ENCODE measurements at places on chromosomes 1 and 21.

- peak; percentile 87 for DNase-seq
These were observed 44.0 kb downstream of the YARS1 start for GRCh38 chr1:32773018-32773763.

DNA sequence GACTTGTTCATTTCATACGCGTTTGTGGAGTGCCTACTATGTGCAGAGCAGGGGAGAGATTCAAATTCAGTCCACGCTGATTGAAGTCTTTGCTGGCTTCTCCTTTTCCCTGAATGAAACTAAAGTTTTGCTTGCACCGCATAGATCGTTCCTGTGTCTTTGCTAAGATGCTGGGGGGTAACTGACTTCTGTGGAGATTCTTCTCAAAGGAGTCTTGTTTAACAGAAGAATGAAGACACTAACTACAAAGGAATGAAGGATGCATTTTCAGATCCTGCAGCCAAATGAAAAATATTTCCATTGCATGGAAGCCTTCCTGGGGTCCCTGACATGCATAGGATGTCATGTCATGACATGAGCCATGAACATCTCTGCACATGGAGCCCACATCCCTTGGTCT is 26.9 kb upstream of the H6PD start:
- DNase-seq: no peak

GRCh38 chr1:219119839-219120238 is 53.8 kb upstream of the LYPLAL1 start:
- DNase-seq: no peak

- no peak for DNase-seq
These were observed 1.9 kb upstream of the MRPL24 start for GRCh38 chr1:156742801-156743200.

DNA sequence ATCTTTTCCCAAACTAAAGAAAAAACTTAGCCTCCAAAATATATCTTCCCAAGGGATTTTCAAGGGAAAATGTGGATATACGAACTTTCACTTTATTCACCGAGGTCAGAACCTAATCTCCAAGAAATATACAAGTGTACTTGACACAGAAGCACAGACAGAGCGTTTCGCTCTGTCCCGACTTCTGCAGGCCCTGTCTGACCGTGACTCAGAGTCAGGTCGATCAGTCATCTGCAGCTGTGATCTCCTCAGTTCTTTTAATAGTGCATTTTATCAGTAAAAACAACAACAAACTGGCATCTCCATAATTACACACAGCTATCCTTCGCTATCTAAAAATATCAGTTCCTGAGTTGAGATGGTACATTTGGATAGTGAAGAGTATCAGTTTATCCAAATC is 226.6 kb downstream of the TM2D1 start:
- no peak for DNase-seq

DNA sequence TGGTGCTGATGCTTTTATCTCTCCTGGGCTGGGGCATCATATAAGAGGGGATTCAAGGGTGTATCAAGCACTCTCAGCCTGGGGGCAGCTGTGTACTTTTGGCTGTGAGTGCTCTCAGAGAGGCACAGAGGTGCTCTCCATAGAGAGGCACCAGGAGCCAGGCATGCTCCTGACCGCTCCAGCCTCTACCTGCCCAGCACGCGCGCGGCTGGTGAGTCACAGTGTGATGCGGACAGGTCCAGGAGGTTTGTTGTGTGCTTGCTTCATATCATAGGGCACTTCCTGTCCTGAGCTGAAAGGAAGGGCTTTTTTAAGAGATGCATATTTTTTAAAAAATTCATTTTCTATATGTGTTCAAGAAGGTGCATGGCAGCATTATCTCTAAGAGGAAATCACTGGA is 93.6 kb upstream of the BCAR3 start:
- DNase-seq: no peak

DNA sequence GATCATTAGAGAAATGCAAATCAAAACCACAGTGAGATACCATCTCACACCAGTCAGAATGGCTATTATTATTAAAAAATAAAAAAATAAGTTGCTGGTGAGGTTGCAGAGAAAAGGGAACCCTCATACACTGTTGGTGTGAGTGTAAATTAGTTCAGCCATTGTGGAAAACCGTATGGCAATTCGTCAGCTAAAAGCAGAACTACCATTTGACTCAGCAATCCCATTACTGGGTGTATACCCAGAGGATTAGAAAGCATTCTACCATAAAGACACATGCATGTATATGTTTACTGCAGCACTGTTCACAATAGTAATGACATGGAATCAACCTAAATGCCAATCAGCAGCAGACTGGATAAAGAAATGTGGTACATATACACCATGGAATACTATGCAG is 42.2 kb downstream of the GIPC2 start:
- DNase-seq: no peak

- peak; percentile 46 for DNase-seq
These were observed 858.0 kb downstream of the USP25 start for GRCh38 chr21:16587681-16588375.

GRCh38 chr1:1833916-1834325 is 55.7 kb upstream of the NADK start:
- peak; percentile 44 for DNase-seq

DNA sequence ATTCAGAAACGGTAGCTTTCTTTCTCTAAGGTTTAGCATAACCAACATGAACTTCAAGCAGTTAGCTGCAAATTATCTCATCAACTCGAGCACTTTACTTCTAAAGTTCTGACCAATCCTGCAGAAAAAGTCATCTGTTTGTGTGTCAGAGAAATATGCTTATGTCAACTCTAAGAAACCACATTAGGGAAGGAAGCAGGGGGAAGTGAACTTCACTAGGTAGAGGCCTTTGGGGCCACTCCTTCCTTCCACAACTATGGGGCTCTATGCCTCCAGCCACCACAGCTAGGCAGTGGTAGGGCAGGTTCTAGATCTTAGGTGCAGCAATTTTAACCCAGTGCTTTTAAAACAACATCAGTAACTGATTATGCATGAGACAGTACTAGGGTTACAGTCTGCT is 375.9 kb downstream of the DSCAM start:
- DNase-seq: no peak

DNA sequence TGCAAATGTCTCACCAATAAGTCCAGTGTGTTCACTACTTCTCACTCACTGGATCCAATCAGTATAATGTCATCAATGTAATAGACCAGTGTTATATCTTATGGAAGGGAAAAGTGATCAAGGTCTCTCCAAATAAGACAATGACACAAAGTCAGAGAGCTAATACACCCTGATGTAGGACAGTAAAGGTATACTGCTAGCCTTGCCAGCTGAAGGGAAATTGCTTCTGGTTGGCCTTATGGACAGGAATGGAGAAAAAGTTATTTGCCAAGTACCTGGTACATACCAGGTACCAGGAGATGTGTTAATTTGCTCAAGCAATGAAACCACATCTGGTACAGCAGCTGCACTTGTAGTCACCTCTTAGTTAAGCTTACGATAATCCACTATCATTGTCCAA is 141.0 kb downstream of the LTN1 start:
- no peak for DNase-seq

DNA sequence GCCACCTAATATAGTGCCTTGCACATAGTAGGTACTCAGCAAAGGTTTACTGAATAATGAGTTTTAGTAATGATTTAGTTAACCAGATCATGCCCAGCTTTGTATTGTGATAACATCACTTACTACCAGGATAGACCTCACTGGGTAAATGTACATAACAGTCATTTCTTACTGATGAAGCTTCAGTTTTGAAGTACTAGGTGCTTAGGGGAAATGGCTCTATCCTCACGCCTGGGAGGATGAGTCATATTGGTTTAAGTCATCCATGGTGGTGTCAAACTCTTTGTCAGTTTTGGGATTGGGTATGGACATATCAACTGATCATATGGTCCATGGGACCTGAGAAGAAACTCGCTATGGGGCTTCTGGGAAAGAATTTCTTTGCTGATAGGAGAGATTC is 90.6 kb upstream of the USP24 start:
- no peak for DNase-seq

DNA sequence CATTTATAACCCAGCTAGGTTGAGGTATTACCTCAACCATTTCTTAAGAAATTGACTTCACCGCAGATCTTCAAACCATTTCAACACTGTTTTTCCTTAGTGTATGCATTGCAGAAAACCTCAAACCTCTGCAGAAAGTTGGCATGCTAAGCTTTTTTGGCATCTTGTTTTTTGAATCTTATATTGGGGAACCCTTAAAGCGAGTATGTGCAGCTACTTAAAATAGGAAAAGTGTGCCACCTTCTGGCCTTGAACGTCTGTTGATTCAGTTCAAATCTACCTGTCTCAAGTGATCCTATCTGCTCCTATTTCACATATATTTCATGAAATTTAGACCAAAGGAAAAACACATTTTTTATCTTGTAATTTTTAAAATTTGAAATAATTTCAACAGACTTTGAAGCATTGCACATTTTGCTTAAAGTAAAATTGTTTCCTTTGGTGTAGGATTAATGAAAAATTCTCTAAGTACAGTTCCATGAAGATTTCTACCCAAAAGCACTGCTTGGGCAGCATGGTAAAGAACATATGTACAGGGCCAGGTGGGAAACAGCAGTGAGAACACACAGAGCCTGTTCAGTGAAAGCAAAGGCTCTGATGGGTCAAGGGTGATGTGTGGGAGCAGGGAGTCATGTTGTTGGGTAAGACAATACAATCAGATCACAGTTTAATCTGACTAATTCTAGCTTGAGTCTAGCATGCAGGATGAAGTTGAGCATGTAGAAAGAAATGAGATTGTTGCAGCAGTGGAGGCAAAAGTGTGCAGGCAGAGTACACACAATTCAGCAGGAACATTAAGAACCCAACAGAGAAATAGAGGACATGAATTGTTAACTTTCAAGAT is 17.2 kb downstream of the HENMT1 start:
- peak; percentile 61 for DNase-seq

- no peak for DNase-seq
These were observed 4.2 kb downstream of the RASSF5 start for GRCh38 chr1:206511362-206512057.

DNA sequence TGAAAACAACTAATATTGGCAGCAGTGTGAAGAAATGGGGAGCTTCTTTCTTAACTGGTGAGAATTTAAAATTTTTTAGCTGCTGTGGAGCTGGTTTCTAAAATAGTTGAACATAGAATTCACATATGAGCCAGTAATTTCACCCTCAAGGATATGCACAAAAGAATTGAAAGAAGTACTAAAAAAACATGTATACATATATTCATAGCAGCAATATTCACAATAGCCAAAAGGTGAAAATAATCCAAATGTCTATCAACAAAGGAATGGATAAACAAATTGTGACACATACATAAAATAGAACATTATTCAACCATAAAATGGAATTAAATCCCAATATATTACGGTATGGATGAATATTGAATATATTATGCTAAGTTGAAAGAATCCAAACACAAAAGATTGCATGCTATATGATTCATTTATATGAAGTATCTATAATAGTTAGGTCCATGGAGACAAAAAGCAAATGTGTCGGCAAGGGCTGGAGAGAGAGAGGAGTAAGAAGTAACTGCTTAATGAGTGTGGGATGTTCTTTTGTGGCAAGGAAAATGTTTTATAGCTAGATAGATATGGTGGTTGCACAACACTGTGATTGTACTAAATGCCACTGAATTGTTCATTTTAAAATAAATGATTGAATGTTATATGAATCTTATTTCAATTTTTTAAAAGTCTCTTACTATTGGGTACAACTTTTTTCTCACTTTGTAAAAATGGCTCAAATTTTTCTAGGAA is 14.8 kb upstream of the COL11A1 start:
- DNase-seq: no peak

DNA sequence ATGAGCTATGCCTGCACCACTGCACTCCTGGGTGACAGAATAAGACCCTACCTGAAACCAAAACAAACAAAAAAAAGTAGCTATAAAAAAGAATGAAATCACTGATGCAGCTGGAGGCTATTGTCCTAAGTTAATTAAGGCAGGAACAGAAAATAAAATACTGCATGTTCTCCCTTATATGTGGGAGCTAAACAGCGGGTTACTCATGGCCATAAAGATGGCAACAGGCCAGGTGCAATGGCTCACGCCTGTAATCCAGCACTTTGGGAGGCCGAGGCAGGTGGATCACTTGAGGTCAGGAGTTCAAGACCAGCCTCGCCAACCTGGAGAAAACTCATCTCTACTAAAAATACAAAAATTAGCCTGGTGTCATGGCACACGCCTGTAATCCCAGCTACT is 152.7 kb downstream of the PIK3R3 start:
- no peak for DNase-seq

Measured in head of caudate nucleus (tissue), 42 donors.